Activated CD8-positive, alpha-beta memory T cell treated with anti-CD3 and anti-CD28 coated beads for 4 hours (primary cell): ENCODE measurements at places on chromosomes 2 and 18.

DNA sequence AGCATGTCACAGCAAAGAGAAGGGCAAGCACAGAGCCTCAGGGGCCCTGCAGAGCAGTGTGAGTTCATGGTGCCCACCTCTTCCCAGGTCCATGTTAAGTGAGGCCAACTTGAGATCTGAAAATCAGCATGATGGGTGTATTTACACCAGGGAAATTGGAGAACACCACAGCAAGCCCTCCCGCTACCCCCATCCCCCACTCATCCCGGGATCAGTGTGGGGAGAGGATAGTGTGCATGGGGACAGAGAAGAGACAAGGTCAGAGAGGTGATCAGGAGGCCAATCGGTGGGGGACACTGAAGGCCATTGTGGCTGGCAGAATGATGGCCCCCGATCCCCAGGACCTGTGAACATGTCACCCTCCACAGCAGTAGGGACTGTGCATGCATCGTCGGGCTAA lies 54.7 kb downstream of the PTGR3 start:
- DNase-seq, result no peak

- no peak for DNase-seq
Measured at GRCh38 chr2:134408386-134408785, 154.5 kb downstream of the MGAT5 start.

GRCh38 chr2:69242651-69243051 lies 144.4 kb downstream of the GFPT1 start:
- DNase-seq, result no peak

GRCh38 chr18:44424645-44425035 lies 256.0 kb upstream of the SETBP1 start:
- DNase-seq, result no peak

- no peak for DNase-seq
Measured at GRCh38 chr2:86042256-86043168, 63.2 kb downstream of the POLR1A start.

DNA sequence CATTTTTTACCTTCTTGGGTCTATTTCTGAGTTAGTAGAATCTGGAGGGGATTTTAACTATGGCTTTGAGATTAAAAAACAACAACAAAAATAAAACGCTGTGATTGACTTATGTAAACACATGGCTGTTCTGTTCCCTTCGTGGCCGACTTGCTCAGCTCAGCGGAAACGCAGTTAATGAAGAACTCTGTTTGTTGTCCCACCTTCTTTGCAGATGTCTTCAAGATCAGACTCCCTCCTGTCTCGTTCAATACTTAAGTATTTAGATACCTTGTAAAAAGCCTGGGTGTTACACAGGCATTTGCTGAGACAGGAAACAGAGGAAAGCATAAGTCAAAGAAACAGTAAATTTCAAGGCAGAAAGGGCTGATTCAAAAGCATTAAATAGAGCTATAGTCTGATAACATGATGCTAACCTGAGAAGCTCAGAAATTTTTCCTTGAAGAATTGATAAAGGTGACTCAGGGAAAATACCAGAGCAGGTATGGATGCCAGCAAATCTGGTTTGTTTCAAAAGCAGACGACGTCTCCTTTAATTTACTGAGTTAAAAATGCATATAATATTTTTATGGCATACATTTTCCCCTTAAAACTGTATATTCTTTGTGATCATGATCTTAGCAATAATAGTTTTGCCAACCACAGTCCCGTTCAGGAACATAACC lies 21.7 kb upstream of the POLI start:
- DNase-seq, result no peak

- DNase-seq, result no peak
Measured at GRCh38 chr2:4900242-4900641, 791.9 kb upstream of the SOX11 start.
